Activated CD4-positive, alpha-beta memory T cell treated with anti-CD3 and anti-CD28 coated beads, Interleukin-2, amount 10 ng/mL, durations not matched to agents 7 days and 5 days (primary cell): ENCODE measurements at places on chromosomes 11 and 22. TPM values are rescaled to one million over a fixed set of nuclear protein-coding genes. Genes with fewer than 3 reads are reported as not detected.
A peak's percentile ranks its signal among the peaks of the same experiment; 100 is the strongest.

- peak overlapping the region; percentile 82 for H3K27ac ChIP-seq
- H3K36me3 ChIP-seq = peaks cover 10% of the 10 kb centered on the region
- peak overlapping the region; percentile 74 for H3K4me3 ChIP-seq
Measured at GRCh38 chr22:39239561-39240423, 5.0 kb downstream of the PDGFB start.

GRCh38 chr11:92388380-92388779, 163.8 kb downstream of the FAT3 start:
- no peaks in the 10 kb centered on the region for H3K36me3 ChIP-seq
- no peak overlapping the region for H3K4me3 ChIP-seq
- H3K27ac ChIP-seq = no peak overlapping the region
- no peaks in the 10 kb centered on the region for H3K4me1 ChIP-seq
- no peak for DNase-seq
- no peaks in the 10 kb centered on the region for H3K27me3 ChIP-seq

DNA sequence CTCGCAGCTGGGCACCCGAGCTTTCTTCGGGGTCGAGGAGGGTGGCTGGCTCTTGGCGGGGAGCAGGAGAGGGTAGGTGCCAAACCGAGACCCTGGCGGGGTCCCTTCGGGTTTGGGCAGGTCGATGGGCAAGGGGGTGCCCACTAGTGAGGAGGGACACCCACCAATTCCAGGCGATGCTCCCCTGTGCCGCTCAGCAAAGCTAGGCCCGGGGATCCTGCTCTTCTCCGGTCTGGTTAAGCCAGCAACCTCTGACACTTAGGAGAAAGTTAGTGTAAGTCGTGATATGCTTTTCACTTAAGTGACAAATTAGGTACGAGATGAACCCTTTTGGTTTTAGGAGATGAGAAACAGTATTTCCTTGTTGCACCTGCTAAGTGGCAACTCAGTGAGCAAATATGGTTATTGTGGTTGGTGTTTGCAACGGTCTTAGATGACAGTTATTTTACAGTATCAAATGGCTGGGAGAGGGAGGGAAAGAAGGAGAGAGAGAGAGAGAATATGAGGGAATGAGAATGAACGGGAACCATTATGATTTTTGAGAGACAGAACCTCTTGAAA, 565 bp downstream of the NUCB2 start:
- H3K27me3 ChIP-seq = peaks cover 18% of the 10 kb centered on the region
- H3K27ac ChIP-seq = peak overlapping the region; percentile 53
- H3K4me1 ChIP-seq = peaks cover 36% of the 10 kb centered on the region
- H3K36me3 ChIP-seq = peaks cover 10% of the 10 kb centered on the region

The MMP12 gene
- total RNA-seq = not detected

GRCh38 chr11:58731819-58732218, at the start of gene GLYAT:
GLYAT (minus strand) TSS chr11:58731943; CDS start chr11:58724496, 7,447 bp downstream.
- DNase-seq = no peak
- no peak within 1 kb of the TSS for H3K27ac ChIP-seq
- H3K4me1 ChIP-seq = peaks cover 3% of the 10 kb centered on the region
- H3K36me3 ChIP-seq = no peaks in the 10 kb centered on the region
- no peaks in the 10 kb centered on the region for H3K27me3 ChIP-seq

DNA sequence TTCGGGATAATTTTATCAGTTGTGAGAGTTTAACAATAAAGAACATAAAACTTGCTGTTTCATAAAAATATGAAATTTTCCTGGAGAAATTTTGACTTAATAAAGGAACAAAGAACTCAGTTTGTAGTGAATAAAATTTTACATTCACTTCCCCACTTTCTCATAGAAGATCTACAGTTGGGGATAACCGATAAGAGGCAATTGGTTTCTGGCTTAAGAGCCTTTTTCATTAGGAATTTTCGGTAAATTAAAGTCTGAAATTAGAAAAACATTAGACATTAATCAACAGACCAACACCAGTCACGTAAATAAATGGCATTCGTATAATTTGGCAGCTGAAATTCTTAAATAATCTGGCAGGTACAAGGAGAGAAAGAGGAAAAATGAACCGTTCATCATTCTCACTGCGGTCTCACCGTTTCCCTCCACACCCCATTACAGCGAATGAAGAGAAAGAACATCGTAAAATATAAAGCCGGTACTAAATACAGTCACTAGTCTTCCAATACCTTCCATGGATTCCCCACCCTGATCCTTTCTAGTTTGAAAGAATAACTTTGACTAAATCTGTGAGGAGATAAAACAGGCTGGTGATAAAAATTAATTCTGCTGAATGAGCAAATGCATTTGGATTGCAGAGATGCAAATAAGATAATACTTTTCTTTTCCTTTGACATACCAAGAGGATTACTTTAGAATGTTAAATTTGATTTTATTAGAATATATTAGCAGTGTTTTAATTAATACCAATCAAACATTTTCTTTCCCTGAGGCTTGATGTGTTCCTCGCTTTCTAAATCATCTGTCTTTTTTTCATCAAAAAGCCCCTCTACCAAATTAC, 19.5 kb downstream of the BLID start:
- peaks cover 3% of the 10 kb centered on the region for H3K4me1 ChIP-seq
- H3K27ac ChIP-seq = no peak overlapping the region
- no peaks in the 10 kb centered on the region for H3K36me3 ChIP-seq
- DNase-seq = no peak

The SMC1B gene
- 0.81 TPM for total RNA-seq
